ENCODE measurements at places on chromosomes 1 and 21. TPM values are rescaled to one million over a fixed set of nuclear protein-coding genes. Genes with fewer than 3 reads are reported as not detected.

The MAN1C1 gene
- 28.0 TPM for total RNA-seq

The DMBX1 gene
- not detected for total RNA-seq

The FUBP1 gene
- total RNA-seq, result 91.6 TPM

The DDR2 gene
- 384 TPM for total RNA-seq

The PSMD4 gene
- 150 TPM for total RNA-seq

The BRDT gene
- not detected for total RNA-seq

DNA sequence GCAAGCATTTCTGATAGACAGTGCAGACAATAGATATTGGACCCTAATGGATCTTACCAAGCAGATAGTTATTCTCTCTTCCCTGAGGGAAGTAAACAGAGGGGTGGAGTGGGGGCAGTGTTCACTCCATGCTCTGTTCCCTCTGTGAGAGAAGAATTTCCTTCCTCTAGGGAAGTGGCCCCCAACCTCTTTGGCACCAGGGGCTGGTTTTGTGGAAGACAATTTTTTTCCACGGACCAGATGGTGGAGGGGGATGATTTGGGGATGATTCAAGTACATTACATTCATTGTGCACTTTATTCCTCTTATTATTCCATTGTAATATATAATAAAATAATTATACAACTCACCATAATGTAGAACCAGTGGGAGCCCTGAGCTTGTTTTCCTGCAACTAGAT is 459.9 kb downstream of the ADGRL2 start:
- DNase-seq, result no peak

GRCh38 chr1:83515578-83516154 is 483.3 kb downstream of the TTLL7 start:
- DNase-seq, result no peak

- DNase-seq, result no peak
Observed at GRCh38 chr1:83060221-83060620, 938.7 kb downstream of the TTLL7 start.

DNA sequence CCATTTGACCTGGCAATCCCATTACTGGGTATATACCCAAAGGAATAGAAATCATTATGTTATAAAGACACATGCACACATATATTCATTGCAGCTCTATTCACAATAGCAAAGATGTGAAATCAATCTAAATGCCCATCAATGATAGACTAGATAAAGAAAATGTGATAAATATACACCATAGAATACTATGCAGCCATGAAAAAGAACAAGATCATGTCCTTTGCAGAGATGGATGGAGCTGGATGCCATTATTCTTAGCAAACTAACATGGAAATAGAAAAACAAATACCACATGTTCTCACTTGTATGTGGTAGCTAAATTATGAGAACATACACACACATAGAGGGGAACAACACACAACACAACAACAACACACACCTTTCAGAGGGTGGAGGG is 248.5 kb downstream of the PCP4 start:
- DNase-seq, result no peak

DNA sequence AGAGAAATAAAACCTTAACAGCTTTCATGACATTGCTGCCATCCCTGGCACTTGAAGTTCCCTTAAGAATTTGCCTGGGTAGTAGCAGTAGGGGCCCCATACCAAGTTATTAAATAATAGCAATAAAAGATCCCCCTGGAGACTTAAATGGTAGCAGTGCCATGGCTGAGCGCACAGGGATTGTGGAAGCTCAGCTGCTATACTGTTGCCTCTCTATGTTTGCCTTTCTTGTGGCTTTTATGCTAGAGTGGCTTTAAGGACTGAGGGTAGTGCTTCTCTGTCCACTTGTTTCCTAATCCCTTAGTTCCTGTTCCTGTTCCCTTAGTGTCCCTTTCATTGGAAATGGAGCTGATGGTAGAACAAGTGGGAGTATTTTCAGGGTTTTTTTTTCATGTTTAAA is 42.1 kb downstream of the NCF2 start:
- DNase-seq, result no peak

- DNase-seq, result no peak
Observed at GRCh38 chr1:61462628-61463027, 262.3 kb downstream of the TM2D1 start.

DNA sequence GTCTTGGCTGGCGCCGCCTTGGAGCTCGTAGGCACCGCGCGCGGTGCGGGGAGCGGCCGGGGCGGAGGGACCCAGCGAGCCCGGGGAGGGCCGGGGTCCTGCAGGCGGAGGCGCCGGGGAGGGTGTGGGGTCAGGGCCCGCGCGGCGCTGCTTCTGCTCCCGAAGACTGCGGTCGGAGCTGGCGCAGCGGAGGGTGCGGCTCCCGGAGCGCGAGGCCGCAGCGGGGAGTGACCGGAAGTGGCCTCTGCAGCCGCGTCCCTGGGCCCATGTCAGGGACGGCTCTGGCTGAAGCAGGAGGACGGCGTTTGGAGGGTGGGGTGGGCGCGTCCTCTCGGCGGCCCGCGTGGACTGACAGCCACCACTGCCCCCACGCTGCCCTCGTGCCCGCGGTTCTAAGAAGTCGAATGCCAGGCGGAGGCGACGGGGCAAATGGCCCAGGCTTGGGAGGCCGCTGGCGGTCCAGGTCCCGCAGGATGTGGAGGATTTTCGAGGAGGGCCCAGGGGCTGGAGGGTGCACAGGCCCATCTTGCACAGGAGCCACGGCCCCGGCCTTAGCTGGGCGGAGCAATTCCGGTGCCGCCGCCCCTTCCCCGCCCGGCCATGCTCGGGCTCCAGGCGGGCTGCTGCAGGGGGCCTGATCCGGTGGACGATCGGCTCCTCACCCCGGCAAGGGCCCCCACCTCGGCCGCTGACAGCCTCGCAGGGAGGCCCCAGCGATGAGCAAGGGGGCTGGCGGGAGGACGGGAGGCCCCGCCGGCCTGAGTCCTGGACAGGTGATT is 7.7 kb upstream of the ZNF669 start:
- peak; percentile 96 for DNase-seq

DNA sequence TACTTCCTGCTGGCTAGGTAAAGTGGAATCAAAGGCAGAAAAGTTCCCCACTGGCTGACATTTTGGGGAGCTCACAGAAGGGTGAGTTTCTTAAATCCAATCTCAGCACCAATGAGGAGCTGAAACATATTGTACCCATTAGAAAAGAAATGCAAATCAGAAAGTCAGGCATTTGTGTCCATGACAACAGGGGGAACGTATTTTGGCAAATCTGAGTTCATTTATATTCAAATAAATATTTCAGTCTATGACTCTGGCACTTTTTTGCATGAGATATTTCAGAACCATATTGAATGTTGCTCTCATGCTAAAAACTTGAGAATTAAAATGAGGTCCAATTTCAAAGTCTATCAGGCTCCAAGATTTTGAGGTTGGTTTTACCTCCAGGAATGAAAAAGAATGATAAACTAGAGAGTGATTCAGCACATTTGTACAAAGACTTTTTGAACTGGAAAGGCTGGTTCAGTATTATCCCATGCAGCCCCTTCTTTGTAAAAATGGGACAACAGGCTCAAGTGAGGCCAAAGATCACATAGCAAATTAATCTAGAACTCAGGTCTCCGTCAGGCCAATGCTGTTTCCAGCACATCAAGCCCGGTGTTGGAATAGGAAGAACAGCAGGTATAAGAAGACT is 202.2 kb downstream of the RRAGC start:
- no peak for DNase-seq

GRCh38 chr1:32249831-32250525 is 1.1 kb upstream of the LCK start:
- DNase-seq, result no peak

GRCh38 chr1:55699228-55699627 is 484.1 kb upstream of the USP24 start:
- no peak for DNase-seq

GRCh38 chr1:234676103-234676594 is 66.2 kb upstream of the IRF2BP2 start:
- peak; percentile 92 for DNase-seq

DNA sequence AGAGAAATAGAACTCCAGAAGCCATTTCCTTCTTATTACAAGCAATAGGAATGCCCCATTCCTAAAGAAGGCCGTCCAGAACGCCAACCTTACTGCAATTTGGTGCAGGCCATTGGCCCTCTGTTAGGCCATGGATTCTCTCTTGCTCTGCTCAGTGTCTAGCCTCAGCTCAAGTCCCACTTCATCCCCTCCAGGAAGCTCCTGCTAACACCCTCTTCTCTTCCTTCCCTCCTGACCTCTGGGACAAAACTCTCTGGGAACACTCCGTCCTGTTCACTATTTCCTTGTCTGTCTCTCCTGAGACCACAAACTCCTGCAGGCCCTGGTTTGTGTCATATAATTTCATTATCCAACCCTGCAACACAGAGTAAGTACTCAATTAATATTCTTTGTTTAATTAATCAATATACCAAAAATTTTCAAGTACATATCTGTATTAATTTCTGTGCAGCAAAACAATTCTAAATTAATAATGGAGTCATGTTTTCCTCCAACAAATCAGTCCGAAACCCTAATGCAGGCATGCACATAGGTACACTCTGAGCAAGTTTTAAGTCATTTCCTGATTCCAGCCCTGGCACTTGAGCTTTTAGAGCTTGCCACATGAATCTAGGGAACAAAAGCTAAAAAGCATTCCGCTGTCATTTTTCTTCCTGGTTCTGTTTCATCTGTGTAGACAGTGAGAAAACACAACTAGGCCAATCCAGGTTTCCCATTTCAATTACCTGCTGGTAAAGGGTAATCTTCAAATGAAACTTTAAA is 245.3 kb downstream of the SETD4 start:
- no peak for DNase-seq
